ENCODE measurements at places on chromosomes 12 and 14. TPM values are rescaled to one million over a fixed set of nuclear protein-coding genes. Genes with fewer than 3 reads are reported as not detected.

Gene CCND2
- polyA plus RNA-seq: 17.1 TPM

- no peaks in the 10 kb centered on the region for H3K4me1 ChIP-seq
- no peak overlapping the region for H3K4me3 ChIP-seq
- no peak for DNase-seq
- H3K27ac ChIP-seq: no peak overlapping the region
These were observed 5.9 kb downstream of the SETD1B start for GRCh38 chr12:121809712-121810116.

DNA sequence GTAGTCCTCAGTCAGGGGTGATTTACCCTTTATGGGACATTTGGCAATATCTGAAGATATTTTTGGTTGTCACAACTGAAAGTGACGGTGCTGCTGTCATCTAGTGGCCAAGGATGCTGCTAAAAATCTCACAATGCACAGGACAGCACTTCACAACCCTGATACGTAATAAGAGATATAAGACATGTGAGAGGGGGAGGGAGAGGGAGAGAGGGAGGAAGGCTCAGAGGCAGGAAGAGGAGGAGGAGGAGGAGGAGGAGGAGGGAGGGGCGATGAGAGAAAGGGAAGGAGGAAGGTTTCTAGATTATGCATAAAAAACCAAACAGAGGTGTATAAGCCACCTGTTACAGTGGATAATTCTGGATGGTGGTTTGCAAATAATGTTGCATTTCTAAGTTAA lies 14.3 kb downstream of the MYL2 start:
- H3K4me1 ChIP-seq: no peaks in the 10 kb centered on the region
- DNase-seq: no peak
- H3K27me3 ChIP-seq: no peaks in the 10 kb centered on the region
- H3K27ac ChIP-seq: no peak overlapping the region

Gene KLRG1
- 0.88 TPM for polyA plus RNA-seq

Gene GPR137C
- 0.28 TPM for polyA plus RNA-seq

- H3K36me3 ChIP-seq: no peaks in the 10 kb centered on the region
- H3K4me1 ChIP-seq: peaks cover 2% of the 10 kb centered on the region
- H3K27ac ChIP-seq: peak overlapping the region; percentile 76
- DNase-seq: no peak
- no peaks in the 10 kb centered on the region for H3K27me3 ChIP-seq
These were observed 1.2 kb upstream of the TGFB3 start for GRCh38 chr14:75983019-75983358.

GRCh38 chr12:114812858-114813761 lies 129.1 kb upstream of the TBX3 start:
- no peaks in the 10 kb centered on the region for H3K27me3 ChIP-seq
- no peak for DNase-seq
- no peaks in the 10 kb centered on the region for H3K4me1 ChIP-seq

DNA sequence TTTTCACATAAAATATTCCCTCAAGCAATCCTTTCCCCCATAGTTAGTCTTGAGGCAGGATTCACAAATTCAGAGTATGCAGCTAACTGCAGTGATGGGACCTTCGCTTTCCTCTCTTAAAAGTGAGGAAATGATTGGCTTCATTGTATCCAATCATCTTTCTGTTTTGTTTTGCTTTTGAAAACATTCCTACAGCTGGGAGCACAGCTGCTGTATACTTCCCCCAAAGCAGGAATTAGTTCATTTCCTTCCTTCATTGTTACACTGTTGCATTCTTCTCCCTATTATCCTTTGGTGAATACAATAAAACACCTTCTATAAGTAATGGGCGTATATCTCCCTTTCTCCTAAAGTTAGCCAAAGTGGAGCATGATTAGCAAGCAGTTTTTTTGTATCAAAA lies 9.4 kb upstream of the GAS2L3 start:
- no peaks in the 10 kb centered on the region for H3K4me1 ChIP-seq
- H3K36me3 ChIP-seq: no peaks in the 10 kb centered on the region
- no peaks in the 10 kb centered on the region for H3K27me3 ChIP-seq
- no peak overlapping the region for H3K4me3 ChIP-seq
- H3K27ac ChIP-seq: no peak overlapping the region
- no peak for DNase-seq

DNA sequence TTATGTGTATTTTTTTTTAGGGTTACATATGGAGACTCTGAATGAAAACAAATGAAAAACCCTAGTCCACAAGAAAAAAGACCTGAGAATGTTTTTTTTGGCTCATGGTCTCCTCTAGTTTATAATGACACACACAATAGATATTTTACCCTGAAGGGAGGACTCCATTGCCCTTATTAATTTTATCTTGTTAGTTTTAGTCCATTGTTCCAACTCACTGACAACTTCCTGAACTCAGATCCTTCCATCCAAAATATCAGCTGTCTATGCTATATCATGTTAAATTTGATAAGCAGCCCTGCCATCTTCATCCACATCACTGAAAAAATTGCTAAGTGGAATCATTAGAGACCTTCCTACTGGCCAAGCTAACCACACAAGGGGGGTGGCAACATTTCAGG lies 232.1 kb downstream of the MON2 start:
- peak overlapping the region; percentile 17 for H3K27ac ChIP-seq
- no peak overlapping the region for H3K4me3 ChIP-seq
- H3K27me3 ChIP-seq: no peaks in the 10 kb centered on the region
- no peaks in the 10 kb centered on the region for H3K4me1 ChIP-seq

GRCh38 chr12:52362118-52362726 lies 5.1 kb downstream of the KRT85 start:
- no peak overlapping the region for H3K27ac ChIP-seq
- no peaks in the 10 kb centered on the region for H3K4me1 ChIP-seq
- DNase-seq: no peak
- no peaks in the 10 kb centered on the region for H3K27me3 ChIP-seq
- H3K4me3 ChIP-seq: no peak overlapping the region

DNA sequence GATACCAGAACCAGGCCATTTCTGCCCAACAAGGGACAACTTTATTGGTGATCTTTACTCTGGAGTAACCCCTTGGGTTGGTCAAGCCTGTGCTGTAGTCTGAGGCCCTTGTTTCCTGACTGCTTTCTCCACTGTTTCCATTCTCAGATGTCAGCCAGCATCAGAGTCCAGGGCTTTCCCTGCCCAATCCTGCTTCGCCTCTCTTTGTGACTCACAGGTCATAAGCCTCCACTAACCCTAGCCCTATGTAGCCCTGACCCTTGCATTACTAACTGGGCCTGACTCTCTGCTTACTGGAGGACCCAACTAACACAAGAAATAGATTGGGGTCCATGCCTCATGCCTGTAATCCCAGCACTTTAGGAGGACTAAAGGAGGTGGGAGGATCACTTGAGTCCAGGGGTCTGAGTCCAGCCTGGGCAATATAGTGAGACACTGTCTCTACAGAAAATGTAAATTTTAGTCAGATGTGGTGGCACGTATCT lies 8.6 kb upstream of the SNRNP35 start:
- no peak overlapping the region for H3K4me3 ChIP-seq
- no peaks in the 10 kb centered on the region for H3K4me1 ChIP-seq
- H3K36me3 ChIP-seq: no peaks in the 10 kb centered on the region
- no peaks in the 10 kb centered on the region for H3K27me3 ChIP-seq
- DNase-seq: no peak

Gene CLEC14A
- polyA plus RNA-seq: 2.4 TPM

- no peak overlapping the region for H3K4me3 ChIP-seq
- H3K4me1 ChIP-seq: no peaks in the 10 kb centered on the region
- no peaks in the 10 kb centered on the region for H3K36me3 ChIP-seq
- no peak for DNase-seq
- no peak overlapping the region for H3K27ac ChIP-seq
These were observed 145.3 kb downstream of the ALX1 start for GRCh38 chr12:85425349-85425612.

DNA sequence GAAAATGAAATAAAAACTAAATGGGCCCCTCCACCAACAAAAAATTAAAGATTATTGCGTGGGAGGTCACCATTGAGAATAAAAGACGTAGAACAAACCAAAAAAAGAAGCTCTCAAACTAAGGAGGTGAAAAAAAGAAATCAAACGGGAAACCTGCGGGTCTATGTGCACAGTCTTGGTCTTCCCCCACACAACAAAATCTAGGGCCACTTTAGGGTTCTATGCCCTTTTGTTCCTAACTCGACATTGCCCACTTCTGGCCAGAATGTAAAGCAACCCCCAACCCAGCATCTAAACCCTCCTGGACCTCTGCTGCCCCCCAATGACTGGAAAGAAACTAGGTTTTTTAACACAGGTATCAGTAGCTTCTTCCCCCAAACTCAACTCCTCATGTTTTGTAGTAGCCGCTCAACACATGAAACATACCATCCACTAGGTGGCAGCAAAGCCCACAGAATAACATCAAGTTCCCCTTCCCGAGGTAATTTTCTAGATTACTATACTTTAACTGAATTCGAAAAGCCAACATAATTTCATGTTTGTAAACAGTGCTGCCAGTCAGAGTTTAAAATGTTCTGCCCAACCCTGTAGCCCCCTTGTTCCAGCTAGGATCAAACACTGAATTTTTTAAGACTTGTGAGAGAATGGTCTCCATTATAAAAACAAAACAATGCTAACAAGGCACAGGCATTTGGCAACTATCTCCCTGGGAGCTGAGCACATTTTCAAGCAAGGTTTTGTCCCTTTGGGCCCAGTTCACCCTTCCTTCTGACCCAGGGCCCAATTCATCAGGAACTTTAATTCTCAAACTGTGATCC lies 18.7 kb downstream of the DAD1 start:
- no peaks in the 10 kb centered on the region for H3K27me3 ChIP-seq
- H3K4me1 ChIP-seq: no peaks in the 10 kb centered on the region
- peak; percentile 65 for DNase-seq
- H3K4me3 ChIP-seq: no peak overlapping the region
- H3K27ac ChIP-seq: peak overlapping the region; percentile 30

- no peaks in the 10 kb centered on the region for H3K4me1 ChIP-seq
- H3K27me3 ChIP-seq: no peaks in the 10 kb centered on the region
- peak; percentile 42 for DNase-seq
These were observed at the start of gene KRT5 for GRCh38 chr12:52519826-52520662. Gene KRT5 (minus strand): TSS chr12:52520394. CDS start chr12:52520296, 98 bp downstream.

DNA sequence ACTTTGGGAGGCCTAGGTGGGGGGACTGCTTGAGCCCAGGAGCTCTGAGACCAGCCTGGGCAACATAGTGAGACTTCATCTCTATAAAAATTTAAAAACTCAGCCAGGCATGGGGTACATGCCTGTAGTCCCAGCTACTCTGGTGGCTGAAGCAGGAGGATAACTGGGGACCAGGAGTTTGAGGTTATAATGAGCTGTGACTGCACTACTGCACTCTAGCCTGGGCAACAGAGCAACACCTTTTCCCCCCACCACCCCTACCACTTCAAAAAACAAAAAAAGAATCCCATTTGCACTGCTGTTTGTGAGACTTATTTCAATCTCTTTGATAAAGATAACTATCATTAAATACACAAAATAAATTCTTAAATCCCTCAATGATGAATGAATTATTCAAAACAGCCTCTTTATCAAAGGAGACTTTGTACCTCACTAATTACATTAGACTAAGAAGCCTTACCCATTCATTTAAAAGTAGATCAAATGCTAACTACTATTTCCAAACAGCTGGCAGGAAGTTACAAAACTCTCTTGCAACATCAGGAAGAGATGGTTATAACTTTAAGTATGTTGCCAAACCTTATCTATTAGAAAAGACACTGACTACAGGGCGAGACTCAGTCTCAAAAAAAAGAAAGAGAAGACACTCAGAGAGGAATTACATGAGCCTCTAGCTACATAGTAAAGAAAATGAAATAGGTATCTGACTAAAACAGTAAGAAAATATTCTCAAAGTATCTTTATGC lies 14.7 kb downstream of the BLTP3B start:
- H3K4me1 ChIP-seq: no peaks in the 10 kb centered on the region
- H3K4me3 ChIP-seq: no peak overlapping the region
- H3K27ac ChIP-seq: no peak overlapping the region
- H3K36me3 ChIP-seq: no peaks in the 10 kb centered on the region

- H3K4me3 ChIP-seq: no peak overlapping the region
- H3K27me3 ChIP-seq: no peaks in the 10 kb centered on the region
- H3K27ac ChIP-seq: no peak overlapping the region
- no peak for DNase-seq
These were observed 25.7 kb downstream of the RAB21 start for GRCh38 chr12:71780237-71780822.

GRCh38 chr14:68580671-68581070 lies 212.2 kb downstream of the ZFP36L1 start:
- no peaks in the 10 kb centered on the region for H3K27me3 ChIP-seq
- no peak for DNase-seq
- no peak overlapping the region for H3K4me3 ChIP-seq
- H3K27ac ChIP-seq: no peak overlapping the region

Gene DAO
- polyA plus RNA-seq: not detected

DNA sequence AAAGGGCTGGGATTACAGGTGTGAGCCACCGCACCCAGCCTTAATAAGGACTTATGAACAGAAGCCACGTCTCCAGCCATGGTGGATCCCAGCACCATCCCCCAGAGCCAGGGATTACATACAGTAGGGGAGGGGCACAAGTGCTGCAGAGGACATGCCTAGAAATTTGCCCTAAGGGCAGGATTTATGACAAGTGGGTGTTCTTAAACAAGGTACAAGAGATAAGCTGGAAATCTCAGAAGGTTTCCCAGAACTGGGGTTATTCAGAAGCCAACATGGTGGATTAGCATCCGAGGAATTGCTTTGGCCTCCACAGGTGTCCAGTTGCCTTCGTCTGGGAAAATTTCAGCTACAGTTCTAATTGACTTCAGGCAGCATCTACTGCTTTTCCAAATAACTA lies 114.4 kb upstream of the EGLN3 start:
- H3K36me3 ChIP-seq: no peaks in the 10 kb centered on the region
- H3K4me1 ChIP-seq: no peaks in the 10 kb centered on the region
- DNase-seq: no peak
- no peak overlapping the region for H3K4me3 ChIP-seq

GRCh38 chr12:96094201-96094600 lies 58.8 kb upstream of the LTA4H start:
- H3K36me3 ChIP-seq: no peaks in the 10 kb centered on the region
- no peaks in the 10 kb centered on the region for H3K4me1 ChIP-seq
- no peak overlapping the region for H3K27ac ChIP-seq
- no peak for DNase-seq

DNA sequence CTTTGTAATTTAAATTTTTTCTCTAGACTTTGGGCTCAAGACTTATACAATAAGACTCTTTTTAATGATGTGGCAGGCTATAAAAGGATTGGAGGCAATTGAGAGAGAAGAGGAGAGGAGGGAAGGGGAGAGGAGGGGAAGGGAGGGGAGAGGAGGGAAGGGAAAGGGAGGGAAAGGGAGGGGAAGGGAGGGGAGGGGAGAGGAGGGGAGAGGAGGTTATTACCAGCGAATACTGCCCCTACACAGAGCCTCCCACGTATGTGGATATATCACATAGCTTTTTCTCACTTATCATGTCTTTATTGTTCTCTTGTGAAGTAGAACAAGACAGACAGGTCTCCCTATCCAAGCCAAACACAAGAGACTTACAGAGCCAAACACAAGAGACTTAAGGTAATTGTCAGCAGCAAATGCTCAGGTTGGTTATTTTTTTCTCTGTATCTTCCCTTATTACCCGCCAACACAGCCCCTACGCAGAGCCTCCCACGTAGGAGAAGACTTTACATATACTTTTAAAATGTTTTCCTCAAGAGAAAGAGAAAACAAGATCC lies 63.1 kb downstream of the DRAM1 start:
- no peak overlapping the region for H3K27ac ChIP-seq
- H3K4me3 ChIP-seq: no peak overlapping the region
- no peaks in the 10 kb centered on the region for H3K36me3 ChIP-seq
- no peaks in the 10 kb centered on the region for H3K4me1 ChIP-seq
- H3K27me3 ChIP-seq: no peaks in the 10 kb centered on the region

Measured in aorta (tissue), 5 donors.